ENCODE measurements at places on chromosomes 1 and 21.

DNA sequence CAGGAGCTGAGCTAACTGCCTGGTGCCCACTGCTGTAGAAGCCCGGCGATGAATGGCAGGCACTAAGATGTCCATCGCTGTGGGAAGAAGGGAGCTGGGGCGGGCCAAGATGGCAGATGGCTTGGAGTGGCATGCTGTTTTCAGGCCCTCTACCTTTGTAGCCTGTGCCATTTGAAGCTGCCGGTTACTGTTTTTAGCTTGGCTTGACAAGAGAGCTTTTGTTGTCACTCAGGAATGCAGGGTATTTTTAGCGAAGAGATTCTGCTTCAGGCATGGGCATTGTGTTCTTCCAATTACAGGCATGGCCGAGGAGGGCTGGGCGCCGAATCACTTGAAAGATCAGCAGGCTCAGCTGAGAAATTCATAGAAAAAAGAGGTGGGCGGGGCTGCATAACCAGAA lies 348.7 kb downstream of the RPS6KC1 start:
- no peak for DNase-seq

DNA sequence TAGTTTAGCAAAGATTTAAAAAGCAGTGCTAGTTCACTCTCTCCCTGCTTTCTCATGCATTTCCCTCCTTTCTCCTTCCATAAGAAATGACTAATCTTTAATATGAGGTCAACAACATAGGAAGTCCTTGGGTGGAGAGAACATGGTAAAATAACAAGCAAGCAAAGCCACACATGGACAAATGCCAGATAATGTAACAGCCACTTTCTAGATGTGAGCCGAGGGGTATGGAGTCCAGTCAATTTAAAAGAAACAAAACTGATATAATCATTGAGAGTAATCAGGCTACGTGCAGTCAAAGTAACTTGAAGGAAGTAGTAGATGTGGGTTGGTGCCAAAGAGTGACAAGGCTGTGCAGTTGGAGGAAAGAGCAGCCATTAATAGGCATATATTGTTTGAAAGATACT lies 69.6 kb downstream of the DUSP10 start:
- DNase-seq: no peak

DNA sequence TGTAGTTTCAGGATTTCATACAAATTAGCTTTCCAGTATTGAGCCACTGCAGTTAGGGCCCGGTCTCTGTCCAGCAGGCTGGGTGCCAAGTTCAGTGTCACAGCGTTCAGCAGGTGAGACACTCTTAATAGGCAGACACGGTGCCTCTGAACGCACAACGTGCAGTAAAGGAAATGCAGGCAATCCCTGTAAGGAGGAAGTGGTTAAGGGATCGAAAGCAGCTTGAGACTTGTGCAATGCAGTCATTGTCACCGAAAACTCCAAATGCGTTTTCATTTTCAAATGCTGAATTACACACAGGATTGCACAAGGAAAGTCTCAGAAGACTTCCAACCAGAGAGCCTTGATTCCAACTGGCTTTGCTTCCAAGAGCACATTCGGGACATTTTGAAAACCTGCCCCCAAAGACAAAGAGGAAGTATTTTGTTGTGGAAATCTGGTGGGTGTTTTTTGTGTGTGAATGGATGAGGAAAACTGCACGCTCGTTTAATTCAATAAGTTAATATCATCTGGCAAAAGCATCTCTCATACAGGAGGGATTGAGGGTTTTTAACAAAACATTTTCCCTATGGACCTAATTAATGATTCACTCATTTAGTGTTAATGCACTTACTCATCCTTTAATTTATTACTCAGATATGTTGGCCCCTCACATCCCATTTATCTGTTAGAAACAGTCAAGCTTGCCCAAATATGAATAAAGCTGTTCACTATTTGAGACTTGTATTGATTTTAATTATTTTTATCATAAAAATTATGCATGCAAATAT lies 61.6 kb downstream of the PTGS2 start:
- DNase-seq: no peak

- DNase-seq: no peak
These were observed 398 bp downstream of the PTPRU start for GRCh38 chr1:29236712-29237128.

- no peak for DNase-seq
These were observed 39.6 kb upstream of the PBX1 start for GRCh38 chr1:164519426-164519825.

GRCh38 chr1:183553764-183554163 lies 36.5 kb downstream of the NCF2 start:
- no peak for DNase-seq

GRCh38 chr1:112605633-112606327 lies 13.2 kb downstream of the ST7L start:
- DNase-seq: no peak

DNA sequence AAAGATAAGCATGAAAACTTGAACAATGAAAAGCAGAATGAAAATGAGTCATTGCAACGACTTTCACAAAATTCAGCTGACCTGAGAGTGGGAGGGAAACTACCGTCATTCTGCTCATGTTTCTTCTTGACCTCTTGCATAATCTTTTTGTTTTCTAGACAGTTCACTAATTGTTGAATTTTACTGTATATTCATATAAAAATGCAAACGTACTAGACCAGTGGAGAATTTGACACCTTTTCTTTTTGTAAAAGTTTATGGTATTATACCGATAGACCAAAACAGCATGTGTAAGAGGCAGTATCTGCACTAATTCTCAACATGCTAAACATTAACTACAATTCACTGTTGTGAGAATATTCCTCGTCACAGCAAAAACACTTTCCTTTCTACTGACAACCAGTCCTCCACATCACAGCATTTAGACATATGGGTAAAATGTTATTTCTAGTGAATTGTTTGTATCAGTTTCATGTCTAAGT lies 137.8 kb downstream of the GREM2 start:
- DNase-seq: no peak

- no peak for DNase-seq
These were observed 408.8 kb upstream of the DAB1 start for GRCh38 chr1:57832612-57833011.

DNA sequence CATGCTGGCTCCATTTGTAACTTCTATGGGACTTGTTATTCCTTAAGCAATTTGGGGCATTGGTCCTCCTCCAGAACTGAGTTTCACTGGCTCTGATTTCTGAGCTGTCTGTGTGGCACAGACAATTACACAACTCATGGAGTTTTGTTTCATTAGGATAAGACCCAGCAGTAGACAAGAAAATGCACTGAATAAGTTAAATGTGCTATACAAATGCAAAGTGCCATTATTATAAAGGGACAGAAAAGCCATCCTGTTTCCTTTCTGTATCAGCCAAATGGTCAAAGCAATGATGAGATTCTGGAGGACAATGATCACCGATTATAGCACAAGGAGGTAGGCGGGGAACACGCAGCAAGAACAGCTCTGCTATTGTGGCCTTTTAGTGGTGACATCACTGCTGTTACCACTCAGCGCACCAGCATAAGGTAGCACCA lies 81.9 kb downstream of the CNIH3 start:
- no peak for DNase-seq

GRCh38 chr1:58620259-58620658 lies 43.2 kb upstream of the TACSTD2 start:
- DNase-seq: no peak

GRCh38 chr1:53203466-53203865 lies 6.8 kb downstream of the CPT2 start:
- no peak for DNase-seq

DNA sequence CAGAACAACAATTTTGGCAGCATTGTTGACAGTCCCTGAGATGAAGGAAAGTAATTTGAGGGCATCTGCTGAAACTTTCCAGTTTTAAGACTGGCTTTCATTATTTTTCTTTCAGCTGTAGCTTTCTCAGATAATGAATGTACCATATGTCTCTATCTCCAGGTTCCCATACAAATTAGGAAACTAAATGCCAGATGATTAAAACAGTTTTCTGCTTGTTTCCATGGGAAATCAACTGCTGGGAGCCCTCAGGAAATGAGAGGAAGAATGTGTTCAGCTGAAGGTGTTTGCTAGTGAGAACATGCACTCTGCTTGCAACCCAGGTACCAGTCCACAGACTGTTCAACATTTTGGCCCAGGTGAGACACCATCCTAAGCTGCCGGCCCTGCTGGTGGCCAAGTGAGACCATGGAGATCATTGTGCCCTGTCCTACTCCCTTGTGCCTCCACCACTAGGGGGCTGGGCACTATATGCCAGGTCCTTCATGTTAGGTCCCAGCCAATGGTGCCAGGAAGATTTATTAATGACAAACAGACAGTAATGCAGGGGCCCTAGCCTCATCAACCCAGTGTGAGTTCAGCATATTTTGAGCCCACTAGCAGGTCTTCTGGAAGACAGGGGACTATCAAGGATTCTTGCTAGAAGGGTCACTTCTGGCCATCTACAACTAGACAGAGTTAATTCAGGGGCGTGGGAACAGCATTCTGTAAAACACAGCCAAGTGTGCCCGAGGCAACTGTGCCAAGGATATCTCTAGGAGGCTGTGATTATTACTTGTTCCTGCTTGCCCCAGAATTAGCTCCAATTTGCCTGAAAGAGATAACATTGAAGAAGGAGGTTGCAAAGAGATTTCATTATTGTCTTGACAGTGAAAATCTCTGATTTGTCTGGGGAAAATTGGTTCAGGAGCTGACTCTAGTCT lies 17.0 kb upstream of the LRRC8C start:
- no peak for DNase-seq

DNA sequence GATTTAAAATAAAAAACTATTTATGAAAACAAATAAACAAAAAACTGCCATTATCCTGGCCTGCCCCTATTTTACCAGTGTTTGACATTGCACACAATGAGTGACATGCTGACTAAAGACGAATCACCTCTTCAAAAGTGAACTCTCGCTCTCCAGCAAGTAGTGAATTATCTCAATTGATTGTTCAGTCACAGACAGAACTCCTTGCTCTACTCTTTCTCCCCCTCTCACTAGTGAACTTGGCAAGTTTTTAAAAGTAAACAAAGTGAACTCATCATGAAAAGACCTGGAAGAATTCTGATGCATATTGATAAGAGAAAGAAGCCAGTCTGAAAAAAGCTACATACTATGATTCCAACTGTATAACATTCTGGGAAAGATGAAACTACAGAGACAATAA lies 4.7 kb upstream of the C1orf52 start:
- DNase-seq: no peak

GRCh38 chr1:165829888-165830287 lies 2.5 kb downstream of the UCK2 start:
- DNase-seq: no peak

- DNase-seq: no peak
These were observed 59.5 kb downstream of the KLHDC7A start for GRCh38 chr1:18540136-18540765.

DNA sequence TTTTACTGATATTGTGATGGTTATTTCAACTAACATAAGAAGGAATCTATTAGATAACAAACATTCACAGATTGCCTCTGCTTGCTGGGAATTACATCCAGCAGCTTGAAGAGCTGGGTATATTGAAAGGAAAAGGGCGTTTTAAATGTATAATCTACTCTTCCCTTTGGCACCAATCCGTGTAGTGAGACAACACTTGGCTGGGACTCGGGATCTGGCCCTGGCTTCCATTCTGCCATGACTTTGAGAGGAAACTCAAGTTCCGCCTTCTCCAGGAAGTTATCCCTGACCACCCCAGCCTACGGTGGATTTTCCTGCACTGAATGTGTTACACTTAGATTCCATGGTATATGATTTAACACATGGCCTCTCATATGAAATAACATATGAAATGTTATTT lies 86.9 kb upstream of the UBE2U start:
- DNase-seq: no peak

- no peak for DNase-seq
These were observed 995.4 kb upstream of the B3GALT2 start for GRCh38 chr1:194181845-194182244.

DNA sequence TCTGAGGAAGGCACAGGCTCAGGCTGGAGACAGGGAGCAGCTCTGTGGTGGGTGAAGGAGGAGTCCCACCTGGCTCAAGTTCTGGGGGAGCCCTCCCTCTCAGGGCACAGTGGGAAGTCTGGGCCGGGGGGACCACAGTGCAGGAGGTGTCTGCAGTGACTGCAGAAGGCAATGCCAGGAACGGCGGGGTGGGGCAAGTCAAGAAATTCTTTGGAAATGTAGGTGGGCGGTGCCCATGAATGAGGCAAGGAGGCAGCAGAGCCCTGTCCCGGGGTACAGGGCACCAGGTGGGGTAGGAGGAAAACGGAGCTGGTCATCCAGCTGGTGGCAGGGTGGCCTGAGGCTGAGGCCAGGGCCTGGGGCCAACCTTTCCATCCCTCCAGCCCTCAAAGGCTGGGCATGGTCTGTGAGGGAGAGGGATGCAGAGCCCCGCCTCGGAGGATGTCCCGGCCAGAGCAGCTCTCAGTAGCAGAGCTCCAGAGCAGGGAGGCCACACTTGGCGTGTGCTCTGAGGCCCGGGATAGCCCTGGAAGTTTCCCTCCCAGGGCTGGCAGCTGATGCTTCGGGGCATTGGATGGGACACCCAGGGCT lies 4.7 kb downstream of the TFF3 start:
- no peak for DNase-seq

- DNase-seq: no peak
These were observed 51.5 kb downstream of the SYT14 start for GRCh38 chr1:209989525-209989924.

DNA sequence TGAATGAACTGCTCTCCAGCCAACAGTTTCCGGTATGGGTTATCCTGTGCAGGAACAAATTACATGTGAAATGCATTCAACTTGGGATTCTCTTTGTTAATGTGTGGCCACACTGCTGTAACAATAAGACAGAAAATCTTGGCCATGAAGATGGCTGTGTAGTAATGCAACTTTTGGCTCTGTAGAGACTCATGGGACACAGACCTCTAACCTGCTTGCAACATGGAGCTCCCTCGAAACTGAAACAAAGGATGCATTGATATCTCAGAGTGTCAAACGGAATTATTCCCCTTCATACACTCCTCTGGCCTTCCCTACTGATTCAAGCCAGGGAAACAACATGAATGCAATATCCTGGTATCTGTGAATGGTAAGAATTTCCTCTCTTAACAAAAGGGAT lies 559.3 kb upstream of the ZRANB2 start:
- DNase-seq: no peak

GRCh38 chr1:207948536-207949250 lies 37.8 kb upstream of the CD34 start:
- no peak for DNase-seq

GRCh38 chr1:220572416-220572815 lies 44.5 kb downstream of the MARK1 start:
- no peak for DNase-seq

GRCh38 chr1:77688939-77689338 lies 6.5 kb upstream of the ZZZ3 start:
- no peak for DNase-seq

DNA sequence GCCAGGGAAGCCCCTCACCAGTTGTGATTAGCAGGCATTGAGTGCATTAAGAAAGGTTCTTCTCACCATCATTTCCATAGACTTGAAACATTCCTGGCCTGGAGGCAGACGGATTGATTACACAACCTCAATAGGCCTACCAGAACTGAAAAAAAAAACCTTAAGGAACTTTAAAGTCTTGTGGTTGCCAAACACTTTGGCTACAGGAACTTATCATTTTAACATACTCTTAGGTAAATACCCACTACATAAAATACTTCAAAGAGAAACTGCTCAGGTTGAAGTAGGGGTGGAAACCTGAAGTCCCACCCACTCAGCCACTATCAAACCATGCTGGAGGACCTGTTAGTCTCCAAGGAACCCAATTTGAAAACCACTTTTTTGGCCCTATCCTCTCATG lies 22.4 kb upstream of the HMGB4 start:
- no peak for DNase-seq

Measured in activated naive CD4-positive, alpha-beta T cell (primary cell).